ENCODE measurements at places on chromosomes 1 and 21. TPM values are rescaled to one million over a fixed set of nuclear protein-coding genes. Genes with fewer than 3 reads are reported as not detected.

DNA sequence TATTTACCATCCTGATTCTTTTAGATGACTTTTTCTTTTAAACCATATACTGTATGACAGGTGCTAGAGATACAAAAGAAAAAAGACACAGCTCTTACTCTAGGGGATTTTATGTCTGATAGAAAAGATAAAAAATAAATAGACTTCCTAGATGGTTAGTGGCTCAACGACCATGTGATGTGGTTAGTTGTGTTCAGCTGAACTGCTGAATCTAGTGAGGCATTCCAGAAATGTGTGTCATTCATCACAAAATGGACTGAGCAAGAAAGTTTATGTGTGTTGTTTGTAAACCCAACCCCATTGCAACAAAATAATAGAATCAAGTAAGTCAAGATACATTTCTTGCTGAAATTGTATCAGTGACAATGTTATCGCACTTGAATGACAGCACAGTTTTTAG is 205.8 kb upstream of the LYPLAL1 start:
- DNase-seq: no peak

DNA sequence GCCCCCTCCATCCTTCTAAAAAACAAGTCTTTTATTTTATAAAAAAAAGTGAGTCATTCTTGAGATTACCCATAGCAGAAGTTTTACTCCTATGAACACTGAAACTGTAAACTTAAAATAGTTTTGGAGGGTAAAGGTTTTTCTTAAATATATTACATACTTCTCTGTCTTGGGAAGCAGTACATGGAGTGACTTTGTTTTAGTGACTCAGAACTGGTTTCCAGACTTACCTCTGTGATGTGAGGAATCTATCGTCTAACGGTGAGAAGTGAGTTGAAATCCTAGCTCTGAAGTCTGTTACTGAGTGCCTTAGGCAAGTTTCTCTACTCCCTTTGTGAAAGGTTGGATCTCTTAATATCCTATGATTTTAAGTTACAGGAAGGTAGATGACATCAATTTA is 176.3 kb upstream of the POU3F1 start:
- no peak for DNase-seq

GRCh38 chr1:214538496-214538895 is 12.9 kb downstream of the PTPN14 start:
- no peak for DNase-seq

GRCh38 chr1:23135268-23135667 is 33.4 kb downstream of the LUZP1 start:
- no peak for DNase-seq

GRCh38 chr1:21369905-21370304 is 70.0 kb upstream of the NBPF3 start:
- no peak for DNase-seq

GRCh38 chr1:27865821-27866220 is 6.5 kb upstream of the THEMIS2 start:
- DNase-seq: no peak

FAM229A gene
- total RNA-seq: 3.4 TPM

OR10Z1 gene
- total RNA-seq: not detected

GPR25 gene
- total RNA-seq: not detected

All from right cardiac atrium (tissue), 5 donors.